ENCODE measurements at places on chromosomes 6 and 20.

DNA sequence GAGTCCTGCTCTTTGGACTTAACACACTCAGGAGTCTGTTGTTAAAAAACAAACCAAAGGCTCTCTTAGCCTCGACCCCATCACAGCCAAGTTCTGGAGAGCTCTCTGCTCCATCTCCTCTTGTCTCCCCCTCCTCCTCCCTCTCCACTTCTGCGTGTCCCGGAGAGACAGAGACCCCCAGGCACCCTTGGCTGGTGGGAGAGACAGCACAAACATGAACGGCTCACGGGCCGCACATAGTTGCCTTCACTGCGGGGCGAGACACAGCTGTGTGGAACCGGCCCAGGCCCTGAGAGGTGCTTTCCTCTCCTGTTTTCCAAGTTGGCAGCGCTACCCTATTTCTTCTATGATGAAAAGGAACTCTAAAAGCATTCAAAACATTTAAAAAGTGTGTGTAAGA lies 23.3 kb upstream of the MYT1 start:
- no peak for DNase-seq

- no peak for DNase-seq
These were observed 119.0 kb upstream of the SGK1 start for GRCh38 chr6:134436950-134437349.

GRCh38 chr6:28648035-28648877 lies 122.6 kb downstream of the GPX5 start:
- DNase-seq = peak; percentile 36

DNA sequence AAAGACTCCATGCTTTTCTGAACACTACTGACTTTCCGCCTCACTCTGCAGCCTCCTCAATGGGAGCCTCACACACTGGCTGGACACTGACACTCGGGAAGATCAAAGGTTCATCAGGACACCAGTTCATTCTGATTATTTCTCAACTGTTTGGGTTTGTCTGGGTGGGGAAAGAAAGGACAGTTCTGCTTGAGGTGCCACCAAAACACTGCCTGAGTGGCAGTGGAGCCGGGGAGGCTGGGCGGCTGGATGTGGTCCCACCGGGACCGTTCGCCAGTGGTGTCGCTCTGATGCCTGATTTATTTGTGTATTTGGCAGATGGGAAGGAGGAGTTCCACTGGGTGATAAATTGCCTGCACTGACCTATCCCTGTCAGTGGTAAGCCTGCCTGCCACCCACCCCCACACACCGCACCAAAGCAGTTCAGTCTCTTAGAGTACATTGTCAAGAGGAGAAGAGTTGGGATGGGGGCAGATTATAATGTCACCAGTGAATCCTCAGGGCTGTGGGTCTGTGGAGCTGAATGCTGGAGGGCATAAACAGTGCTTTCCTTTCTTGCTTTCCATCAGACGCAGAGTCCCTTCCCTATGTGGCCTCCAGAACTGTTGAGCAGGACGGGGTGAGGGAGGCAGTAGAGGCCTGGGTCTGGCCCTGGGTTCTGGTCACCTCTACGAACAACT lies 49.8 kb downstream of the EDN1 start:
- DNase-seq = no peak

DNA sequence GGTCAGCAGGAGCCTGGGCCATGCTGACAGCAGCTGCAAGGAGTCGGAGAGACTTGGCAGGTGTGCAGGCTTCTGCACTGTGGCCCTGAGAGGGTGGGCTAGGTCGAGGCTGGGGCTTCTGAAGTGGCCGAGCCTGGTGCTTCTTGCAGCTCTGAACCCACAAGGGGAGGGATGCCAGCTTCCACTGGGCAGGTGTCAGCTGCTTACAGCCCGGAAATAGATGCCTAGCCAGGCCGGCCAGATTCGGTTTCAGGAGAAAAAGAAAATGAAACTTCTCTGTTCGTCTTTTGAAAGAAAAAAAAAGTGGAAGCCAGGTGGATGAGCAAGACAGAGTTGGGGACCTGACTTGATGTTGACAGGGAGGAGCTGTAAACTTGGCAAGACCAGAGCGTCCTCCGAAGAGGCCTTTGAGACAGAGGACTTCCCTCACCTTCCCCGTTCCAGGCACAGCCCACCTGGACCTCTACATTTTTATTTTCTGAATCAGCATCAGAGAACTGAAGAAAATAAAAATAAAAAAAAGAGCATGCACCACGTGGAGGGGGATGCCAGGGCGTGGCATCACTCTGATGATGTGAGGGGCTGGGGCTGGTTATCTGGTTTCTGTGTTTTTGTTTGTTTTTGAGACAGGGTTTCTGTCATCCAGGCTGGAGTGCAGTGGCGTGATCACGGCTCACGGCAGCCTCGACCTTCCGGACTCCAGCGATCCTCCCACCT lies at the start of gene ZBP1:
TSS of gene ZBP1 (minus strand) at position 153 of the 717 bp plus-strand sequence. CDS start at position 22, 131 bp downstream.
- DNase-seq = no peak

- DNase-seq = no peak
These were observed 306.6 kb downstream of the EPM2A start for GRCh38 chr6:145428706-145429105.

- DNase-seq = no peak
These were observed 333.6 kb downstream of the BTBD9 start for GRCh38 chr6:38305995-38306681.

- no peak for DNase-seq
These were observed 724 bp upstream of the CUL7 start for GRCh38 chr6:43054206-43054943.

- DNase-seq = peak; percentile 61
These were observed 55.7 kb downstream of the FYN start for GRCh38 chr6:111817451-111818120.

- DNase-seq = peak; percentile 71
These were observed 1.0 kb downstream of the CCN2 start for GRCh38 chr6:131949909-131950766.

- no peak for DNase-seq
These were observed 8.7 kb upstream of the GTF3C6 start for GRCh38 chr6:110949679-110950285.

DNA sequence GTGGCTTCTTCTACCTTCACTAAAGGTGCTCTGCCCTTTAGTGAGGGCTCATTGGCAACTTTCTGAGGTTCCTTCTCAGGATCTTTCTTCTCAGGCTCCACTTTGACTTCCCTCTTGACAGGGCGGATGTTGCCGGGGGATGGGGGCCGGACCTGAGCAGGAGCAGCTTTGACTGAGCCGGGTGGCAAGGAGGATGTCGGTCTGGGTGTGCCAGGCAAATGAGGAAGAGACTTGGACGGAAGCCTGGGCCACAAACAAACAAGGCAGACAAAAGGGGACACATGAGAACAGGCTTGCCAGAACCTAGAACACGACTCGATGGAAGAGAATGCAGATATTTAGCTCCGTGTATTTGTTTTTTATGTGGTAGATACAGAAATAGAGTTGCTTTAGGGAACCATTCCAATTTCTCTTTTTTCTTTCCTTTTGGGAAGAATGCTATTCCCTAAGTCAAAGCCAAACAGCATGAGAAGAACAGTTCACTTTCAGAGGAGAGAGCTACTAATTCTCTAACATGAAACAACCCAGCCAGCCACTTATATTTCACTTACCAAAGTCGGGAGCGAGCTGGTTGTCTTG lies 76.2 kb upstream of the BCLAF1 start:
- no peak for DNase-seq

GRCh38 chr6:29958921-29959320 lies 16.6 kb downstream of the HLA-A start:
- DNase-seq = no peak

GRCh38 chr20:10898552-10898951 lies 224.8 kb upstream of the JAG1 start:
- DNase-seq = no peak

DNA sequence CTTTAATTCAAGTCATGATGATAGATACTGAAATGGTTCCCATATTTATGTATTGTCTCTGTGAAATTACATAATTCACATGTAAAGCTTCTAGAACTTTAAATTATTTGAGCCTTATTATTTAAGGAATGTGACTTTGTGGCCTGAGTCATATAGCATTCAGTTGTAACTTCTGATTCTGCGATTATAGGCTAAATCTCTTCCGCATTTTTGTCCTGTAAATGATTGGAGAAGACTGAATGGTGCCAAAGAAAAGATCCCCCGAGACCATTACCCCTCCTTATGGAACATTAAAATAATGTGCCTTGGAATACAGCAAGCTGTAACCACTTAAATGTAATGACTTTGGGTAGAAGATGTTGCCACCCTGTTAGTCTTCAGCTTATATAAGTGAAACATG lies 63.3 kb upstream of the MAP7 start:
- no peak for DNase-seq

DNA sequence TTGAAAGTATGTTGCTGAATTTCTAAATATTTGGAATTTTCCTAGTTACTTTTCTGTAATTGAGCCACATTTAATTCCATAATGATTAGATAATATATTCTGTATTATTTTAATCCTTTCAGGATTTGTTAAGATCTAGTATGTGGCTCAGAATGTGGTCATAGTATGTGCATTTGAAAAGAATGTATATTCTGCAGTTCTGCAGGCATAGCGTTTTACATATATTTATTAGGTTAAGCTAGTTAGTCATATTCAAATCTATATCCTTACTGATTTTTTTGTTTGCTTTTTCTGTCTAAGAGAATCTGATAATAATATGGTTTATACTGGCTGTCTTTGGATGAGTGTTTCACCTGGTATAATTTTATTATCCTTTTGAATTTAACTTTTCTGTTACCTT lies 33.2 kb downstream of the LIN28B start:
- DNase-seq = no peak

- no peak for DNase-seq
These were observed 360.6 kb upstream of the RUNX2 start for GRCh38 chr6:44967481-44967880.

GRCh38 chr6:161417717-161418462 lies 144.0 kb upstream of the AGPAT4 start:
- no peak for DNase-seq

GRCh38 chr20:16747291-16747811 lies 807 bp upstream of the OTOR start:
- DNase-seq = no peak

- DNase-seq = peak; percentile 30
These were observed 336.0 kb downstream of the DHX35 start for GRCh38 chr20:39298121-39298520.

- DNase-seq = no peak
These were observed 2.4 kb upstream of the GCNT2 start for GRCh38 chr6:10518557-10519407.

DNA sequence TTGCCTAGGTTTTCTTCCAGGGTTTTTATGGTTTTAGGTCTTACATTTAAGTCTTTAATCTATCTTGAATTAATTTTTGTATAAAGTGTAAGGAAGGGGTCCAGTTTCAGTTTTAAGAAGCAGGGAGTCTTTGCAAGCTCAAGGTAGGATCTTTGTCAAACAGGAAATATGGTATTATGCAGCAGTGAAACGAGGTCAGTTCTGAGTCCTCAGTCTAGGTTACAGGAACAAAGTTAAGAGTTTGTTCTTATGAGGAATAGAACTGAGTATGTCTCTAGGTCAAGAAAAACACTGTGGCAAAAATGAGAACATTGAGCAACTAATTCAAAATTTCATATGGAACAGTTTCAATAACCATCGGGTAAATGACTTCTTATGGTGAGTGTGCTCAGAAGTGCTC lies 63.6 kb downstream of the GCLC start:
- no peak for DNase-seq

DNA sequence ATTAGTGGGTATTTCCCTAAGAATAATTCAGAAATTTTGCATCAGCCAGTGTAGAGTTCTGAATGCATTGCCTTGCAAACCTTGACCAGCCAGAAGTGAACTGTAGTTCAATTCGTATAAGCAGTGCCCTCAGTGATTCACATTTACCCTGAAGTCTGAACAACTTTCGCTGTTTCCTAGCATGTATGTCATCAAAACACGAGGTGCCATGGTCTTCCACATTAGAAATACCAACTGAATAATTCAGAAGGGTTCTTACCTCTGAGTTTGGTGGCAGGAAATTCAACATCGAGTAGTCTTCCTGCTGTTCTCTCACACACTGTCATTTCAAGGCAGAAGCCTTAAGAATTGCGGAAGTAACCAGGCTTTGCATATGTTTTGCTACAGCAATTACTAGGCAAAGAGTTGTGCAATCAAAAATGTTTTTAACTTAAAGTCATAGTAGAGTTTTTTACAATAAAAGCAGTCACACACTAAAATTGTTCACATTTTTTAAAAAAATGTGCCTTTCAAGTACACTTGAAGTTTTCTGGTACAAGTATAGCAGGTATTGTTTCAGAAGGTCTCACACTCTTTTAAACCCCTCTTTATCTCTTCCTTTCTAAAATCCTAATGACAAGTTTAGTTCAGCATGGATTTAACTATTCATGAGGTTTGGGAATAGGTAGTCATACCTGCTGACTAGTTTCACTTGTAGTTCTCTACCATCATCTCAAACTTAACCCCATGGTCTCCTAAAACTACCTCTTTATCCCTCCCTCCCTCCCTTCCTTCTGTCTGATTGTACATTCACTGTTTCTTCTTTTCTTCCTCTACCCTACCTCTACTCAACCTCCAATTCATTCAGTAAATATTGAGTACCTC lies 118.3 kb downstream of the STXBP5 start:
- DNase-seq = no peak

- no peak for DNase-seq
These were observed 21.1 kb downstream of the RTN4IP1 start for GRCh38 chr6:106608080-106608668.

Measured in dorsolateral prefrontal cortex (tissue), 122 donors.